ENCODE measurements at places on chromosomes 4 and X. TPM values are rescaled to one million over a fixed set of nuclear protein-coding genes. Genes with fewer than 3 reads are reported as not detected.

GRCh38 chr4:182010876-182011275 lies 232.3 kb upstream of the TENM3 start:
- no peak for DNase-seq

DNA sequence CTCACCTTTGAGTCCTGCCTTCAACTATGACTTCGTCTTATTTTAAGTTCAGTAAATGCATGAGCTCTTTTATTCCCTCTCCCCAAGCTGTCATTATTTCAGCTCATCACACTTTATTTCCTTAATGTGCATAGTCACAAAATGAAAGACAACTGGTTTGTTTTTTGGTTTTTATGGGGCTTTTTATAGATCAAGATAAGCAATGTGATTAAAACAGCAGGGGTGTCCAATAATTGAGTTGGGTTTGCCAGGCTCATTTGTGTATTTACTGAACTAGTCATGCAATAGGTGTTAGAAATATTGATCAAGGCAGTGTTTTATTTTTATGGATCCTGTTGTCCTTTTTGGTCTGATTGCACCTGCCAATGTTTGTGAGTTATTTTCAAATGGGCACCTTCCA lies 102.2 kb downstream of the FRMPD4 start:
- no peak for DNase-seq

Gene EIF2S3
- 255 TPM for total RNA-seq

Gene EPHA5
- not detected for total RNA-seq

Data from Calu3 (cell line).